ENCODE measurements at places on chromosomes 6 and 20.

GRCh38 chr6:134106702-134107101, 54.3 kb upstream of the SLC2A12 start:
- DNase-seq, result no peak

DNA sequence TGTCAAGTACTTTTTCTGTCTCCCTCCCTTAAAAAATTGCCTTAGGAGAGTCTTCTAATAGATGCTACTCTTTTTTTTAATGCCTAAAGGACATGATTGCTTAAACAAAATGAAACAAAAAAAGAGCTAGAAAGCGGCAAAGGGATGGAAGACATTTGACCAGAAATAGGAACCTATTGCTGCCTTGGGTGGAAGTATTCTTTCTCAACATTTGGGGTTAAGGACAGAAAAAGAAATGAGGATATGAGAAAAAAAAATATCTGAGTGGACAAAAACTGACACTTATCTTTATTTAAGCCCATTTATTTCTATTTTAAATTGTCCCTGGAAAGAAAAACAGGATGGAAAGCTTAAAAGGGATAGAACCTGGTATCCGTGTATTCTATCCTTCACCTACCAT, 664.9 kb upstream of the CITED2 start:
- DNase-seq, result no peak

- DNase-seq, result no peak
These were observed 168.0 kb downstream of the GJA1 start for GRCh38 chr6:121603486-121603885.

- DNase-seq, result no peak
These were observed 54.5 kb downstream of the ADGRG6 start for GRCh38 chr6:142356201-142356883.

DNA sequence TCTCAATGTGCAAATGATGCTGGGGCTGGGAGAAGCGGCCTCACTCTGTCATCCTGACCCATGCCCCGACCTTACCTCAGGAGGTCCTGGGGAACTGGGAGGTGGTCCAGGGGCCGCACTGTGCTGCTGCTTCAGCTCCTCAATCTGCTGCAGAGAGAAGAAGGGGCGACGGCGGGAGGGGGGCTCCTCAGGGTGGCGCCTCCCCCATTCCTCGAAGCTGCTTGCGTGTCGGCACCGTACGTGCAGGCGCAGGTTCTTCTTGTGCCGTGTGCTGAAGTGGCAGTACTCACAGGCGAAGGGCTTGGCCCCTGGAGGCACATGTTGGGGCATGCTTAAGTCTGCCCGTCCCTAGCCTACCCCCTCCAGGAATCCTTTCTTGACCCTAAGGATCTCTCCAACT, 12.9 kb downstream of the ZNF335 start:
- no peak for DNase-seq

Measured in stimulated activated CD4-positive, alpha-beta T cell treated with anti-CD3 and anti-CD28 coated beads, Interleukin-1b, Interleukin-23, amount 100 ng/mL, for 1 hour (primary cell).